ENCODE measurements at places on chromosomes 5 and 9. TPM values are rescaled to one million over a fixed set of nuclear protein-coding genes. Genes with fewer than 3 reads are reported as not detected.

- no peak for DNase-seq
Measured at GRCh38 chr5:14783691-14784090, 87.9 kb downstream of the ANKH start.

- DNase-seq, result no peak
Measured at GRCh38 chr5:88667496-88668201, 215.3 kb downstream of the MEF2C start.

- DNase-seq, result no peak
Measured at GRCh38 chr9:134502266-134502791, 139.3 kb upstream of the COL5A1 start.

FKBP15 gene
- total RNA-seq, result 20.7 TPM

GRCh38 chr5:82448374-82448773 is 170.2 kb upstream of the RPS23 start:
- DNase-seq, result no peak
